T-helper 17 cell (primary cell): ENCODE measurements at places on chromosomes 7 and 10.

DNA sequence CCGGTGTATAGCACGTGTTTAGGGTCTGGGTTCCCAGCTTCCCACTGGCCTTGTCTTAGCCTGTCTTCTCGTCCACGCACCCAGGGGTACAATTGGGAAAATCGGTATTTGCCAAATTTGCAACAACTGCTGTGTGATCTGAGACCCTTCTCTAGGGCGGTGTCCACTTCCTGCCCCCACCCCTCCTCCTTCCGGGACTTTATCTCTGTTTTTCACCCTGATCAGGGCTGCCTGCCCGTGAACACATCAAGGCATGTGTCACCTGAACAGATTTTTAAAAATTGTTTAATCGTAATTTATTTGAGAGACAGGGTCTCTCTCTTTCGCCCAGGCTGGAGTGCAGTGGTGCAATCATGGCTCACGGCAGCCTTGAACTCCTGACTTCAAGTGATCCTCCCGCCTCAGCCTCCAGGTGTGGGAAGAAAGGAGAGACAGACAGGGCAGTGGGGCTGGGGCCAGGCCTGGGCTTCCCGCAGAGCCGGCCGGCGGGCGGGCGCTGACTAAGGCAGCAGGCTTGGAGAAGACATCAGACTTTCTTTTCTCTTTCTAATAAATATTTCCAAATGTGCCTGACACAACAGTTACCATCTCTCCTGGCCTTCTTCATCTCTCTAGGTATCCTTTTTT lies 27.5 kb downstream of the ELFN1 start:
- no peak for DNase-seq

GRCh38 chr10:97549587-97550322 lies 22.8 kb upstream of the ANKRD2 start:
- no peak for DNase-seq

- no peak for DNase-seq
Observed at GRCh38 chr10:132946-133898, 2.0 kb upstream of the ZMYND11 start.

GRCh38 chr10:78412605-78413004 lies 378.9 kb downstream of the RPS24 start:
- DNase-seq: no peak

DNA sequence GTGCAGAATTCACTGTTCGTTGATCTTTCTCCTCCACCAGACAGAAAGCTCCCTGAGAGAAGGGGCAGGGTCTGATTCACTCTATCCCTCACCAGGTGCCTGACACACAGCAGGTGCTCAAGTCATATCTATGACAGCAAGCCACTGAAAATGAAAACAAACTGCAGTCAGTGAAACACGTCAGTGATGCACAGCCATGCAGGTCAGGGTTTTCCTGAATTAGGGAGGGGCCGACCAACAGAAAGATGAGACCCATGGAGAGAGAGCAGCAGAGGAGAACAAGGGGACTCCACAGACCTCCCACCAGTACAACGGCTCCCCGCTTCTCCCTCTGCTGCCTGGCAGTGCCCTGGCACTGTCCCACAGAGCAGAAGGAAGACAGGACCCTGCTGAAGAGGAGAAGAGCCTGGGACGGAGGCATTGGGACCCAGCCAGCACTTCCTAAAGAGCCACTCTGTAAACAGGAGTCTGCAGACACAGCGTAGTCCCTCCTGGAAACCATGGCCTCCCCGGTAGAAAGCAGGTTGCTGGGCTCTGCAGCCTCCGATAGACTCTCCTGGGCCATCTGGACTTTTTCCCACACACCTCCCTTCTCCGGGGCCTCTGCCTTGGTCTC lies 50.3 kb downstream of the FAM53B start:
- DNase-seq: no peak

- DNase-seq: no peak
Observed at GRCh38 chr10:84241185-84241790, at the start of gene LRIT1. LRIT1 (minus strand) TSS chr10:84241546; CDS start chr10:84241439, 107 bp downstream.

GRCh38 chr10:58361353-58361752 lies 23.9 kb upstream of the TFAM start:
- DNase-seq: no peak

- DNase-seq: no peak
Observed at GRCh38 chr7:152571068-152571467, 104.9 kb downstream of the XRCC2 start.

DNA sequence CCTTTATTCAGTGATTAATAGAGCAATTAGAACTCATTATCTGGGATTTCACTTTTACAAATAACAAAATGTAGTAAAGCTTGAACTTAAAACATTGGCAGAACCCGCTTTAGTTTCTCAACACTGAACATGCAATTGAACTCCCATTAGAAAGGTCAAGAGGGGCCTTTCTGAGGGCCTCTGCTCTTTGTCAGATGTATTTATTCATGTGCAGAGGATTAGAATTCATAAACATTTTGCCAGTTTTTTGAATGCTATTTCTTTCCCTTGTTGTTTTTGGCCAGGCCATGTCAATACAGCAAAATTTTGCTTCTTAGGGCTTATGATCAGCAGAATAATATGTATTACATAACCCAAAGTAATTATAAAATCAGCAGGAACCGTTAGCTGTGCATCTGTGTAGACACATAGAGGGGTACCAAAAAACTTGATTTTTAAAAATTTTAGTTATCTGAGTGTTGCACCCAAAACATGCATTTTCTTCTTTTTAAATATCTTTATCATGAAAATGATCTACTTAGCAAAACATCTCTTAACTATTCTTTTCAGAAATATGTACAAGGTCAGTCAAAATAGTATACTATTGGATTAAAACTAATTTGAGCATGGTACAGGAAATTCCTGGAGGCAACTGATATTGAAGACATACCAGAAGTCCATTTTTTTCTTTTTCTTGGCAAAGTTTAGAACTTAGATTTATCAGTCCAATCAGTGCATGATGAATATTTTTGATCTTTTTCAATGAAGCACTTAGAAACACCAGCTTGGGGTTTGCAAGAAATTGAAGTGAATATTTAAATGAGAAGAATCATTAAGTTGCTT lies 177.5 kb downstream of the TWIST1 start:
- no peak for DNase-seq

GRCh38 chr10:85531706-85532105 lies 834.9 kb downstream of the GRID1 start:
- no peak for DNase-seq

- no peak for DNase-seq
Observed at GRCh38 chr7:96089511-96089910, 232.4 kb downstream of the SLC25A13 start.

- DNase-seq: no peak
Observed at GRCh38 chr7:137820677-137821420, 25.9 kb downstream of the DGKI start.

DNA sequence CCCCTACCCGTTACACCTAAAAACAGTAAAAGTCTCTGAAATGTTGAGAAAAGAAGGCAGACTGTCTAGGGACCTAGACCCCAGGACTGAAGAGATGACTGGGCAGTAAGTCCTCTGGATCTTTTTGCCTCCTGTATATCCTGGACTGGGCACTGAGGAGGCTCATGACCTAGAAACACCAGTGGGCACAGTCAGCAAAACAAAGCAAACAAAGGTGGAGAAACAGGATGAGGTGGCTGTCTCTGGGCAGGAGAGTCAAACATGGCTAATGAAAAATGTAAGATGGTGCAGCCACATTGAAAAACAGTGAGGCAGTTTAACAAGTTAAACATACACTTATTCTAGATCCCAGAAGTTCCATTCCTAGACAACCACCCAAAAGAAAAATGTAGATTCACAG lies 45.9 kb downstream of the AKR1C4 start:
- DNase-seq: no peak

DNA sequence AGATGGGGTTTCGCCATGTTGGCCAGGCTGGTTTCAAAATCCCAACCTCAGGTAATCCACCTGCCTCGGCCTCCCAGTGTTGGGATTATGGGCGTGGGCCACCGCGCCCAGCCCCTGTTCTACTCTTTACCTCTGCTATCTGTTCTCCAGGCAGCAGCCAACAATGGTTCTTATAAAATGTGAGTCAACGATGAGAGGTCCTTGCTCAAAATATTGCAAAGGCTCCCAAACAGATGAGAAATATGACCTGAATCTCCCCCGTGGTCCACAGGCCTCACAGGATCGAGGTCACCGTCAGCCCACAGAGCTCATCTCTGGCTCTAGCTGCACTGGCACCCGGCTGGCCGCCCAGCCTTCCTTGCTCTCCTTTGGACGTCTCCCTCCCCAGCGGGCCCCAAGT lies 62.0 kb upstream of the EGFR start:
- DNase-seq: no peak

- DNase-seq: no peak
Observed at GRCh38 chr10:43075612-43076003, 1.3 kb upstream of the RET start.

DNA sequence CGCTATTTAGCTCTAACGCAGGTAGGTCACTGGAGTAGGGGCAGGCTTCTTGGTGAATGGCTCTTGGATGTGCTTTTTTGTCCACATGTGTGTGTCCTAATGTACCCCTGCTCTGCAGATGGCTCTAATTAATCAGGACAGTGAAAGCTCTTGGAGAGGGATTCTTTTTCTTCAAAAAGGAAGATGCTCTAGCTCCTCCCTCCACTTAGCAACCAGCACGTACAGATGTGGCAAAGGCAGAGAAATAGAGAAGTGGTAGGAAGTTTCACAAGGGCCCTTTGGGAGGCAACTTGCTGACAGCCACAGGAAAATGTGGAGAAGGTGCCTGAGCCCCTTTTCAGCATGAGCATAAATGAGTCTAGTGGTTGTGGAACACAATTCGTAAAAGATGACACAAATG lies 221.7 kb downstream of the PLXNA4 start:
- no peak for DNase-seq

DNA sequence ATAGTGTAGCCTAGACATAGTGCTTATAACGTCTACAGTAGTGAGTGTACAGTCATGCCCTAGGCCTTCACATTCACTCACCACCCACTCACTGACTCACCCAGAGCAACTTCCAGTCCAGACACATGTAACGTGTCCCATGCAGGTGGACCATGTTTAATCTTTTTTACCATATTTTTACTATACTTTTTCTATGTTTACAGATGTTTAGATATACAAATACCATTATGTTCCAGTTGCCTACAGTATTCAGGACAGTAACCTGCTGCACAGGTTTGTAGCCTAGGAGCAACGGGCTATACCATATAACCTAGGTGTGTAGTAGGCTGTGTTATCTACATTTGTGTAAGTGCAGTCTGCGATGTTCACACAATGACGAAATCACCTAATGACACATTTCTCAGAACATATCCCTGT lies 11.0 kb downstream of the MPP7 start:
- DNase-seq: no peak

GRCh38 chr7:139523199-139523941 lies at the start of gene CLEC2L:
CLEC2L (plus strand) TSS chr7:139523685; CDS start chr7:139523928, 243 bp downstream.
- no peak for DNase-seq

- no peak for DNase-seq
Observed at GRCh38 chr10:63515002-63515763, 6.0 kb upstream of the REEP3 start.

GRCh38 chr10:86102451-86102850 lies 264.1 kb downstream of the GRID1 start:
- no peak for DNase-seq

DNA sequence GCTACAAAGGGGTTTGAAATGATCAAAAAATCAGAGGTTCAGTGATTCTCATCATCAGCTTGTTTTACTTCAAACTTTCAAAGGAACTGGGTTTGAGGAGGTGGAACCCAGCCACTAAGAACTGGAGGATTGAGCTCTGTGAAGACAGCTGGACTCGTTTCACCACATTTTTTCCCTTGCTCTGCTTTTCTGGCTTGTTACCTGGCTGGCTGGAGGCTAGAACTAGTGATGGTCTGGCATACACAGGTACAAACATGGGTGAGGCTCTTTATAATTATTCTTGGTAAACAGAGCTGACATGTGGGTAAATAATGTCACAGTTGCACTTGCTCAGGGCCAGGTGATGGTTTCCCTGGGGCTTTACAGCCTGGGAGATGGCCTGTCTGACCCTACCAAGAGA lies 352.5 kb downstream of the FGFR2 start:
- DNase-seq: no peak

GRCh38 chr7:43041105-43041504 lies 71.3 kb upstream of the HECW1 start:
- no peak for DNase-seq

DNA sequence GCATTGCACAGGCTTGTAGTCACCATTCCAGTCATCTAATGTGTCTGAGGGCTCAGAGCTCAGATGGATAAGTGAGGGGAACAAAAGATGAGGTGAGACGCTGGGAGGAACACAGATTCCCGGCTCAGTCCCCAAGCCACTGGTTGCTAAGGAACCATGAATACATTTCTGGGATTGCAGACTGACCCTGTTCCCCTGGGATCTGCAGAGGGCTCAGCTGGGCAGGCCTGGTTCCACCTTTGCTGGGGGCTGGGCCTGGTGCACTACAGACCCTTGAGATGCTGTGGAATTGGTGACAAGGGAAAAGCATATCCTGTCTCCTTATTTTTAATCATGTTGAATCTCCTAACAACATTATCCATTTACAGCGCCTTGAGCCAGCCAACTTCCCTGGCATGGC lies 19.2 kb downstream of the ELFN1 start:
- no peak for DNase-seq

GRCh38 chr10:11677480-11677879 lies 64.7 kb upstream of the ECHDC3 start:
- DNase-seq: no peak

DNA sequence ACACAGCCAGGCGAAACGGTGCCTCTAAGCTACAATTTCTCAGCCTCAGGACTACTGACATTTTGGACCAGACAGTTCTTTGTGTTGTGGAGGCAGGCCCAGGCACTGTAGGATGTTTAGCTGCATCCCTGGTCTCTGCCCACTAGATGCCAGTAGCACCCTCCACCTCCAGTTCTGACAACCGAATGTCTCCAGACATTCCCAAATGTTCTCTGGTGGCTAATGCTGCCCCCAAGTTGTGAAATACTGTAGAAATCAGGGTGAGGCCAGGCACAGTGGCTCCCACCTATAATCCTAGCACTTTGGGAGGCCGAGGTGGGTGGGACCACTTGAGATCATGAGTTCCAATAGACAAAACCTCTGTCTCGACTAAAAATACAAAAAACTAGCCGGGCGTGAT lies 18.2 kb downstream of the HNRNPF start:
- DNase-seq: peak; percentile 20

- DNase-seq: no peak
Observed at GRCh38 chr7:79452032-79452494, 1.4 kb downstream of the MAGI2 start.

GRCh38 chr7:4188651-4189050 lies 493.4 kb upstream of the FOXK1 start:
- no peak for DNase-seq

DNA sequence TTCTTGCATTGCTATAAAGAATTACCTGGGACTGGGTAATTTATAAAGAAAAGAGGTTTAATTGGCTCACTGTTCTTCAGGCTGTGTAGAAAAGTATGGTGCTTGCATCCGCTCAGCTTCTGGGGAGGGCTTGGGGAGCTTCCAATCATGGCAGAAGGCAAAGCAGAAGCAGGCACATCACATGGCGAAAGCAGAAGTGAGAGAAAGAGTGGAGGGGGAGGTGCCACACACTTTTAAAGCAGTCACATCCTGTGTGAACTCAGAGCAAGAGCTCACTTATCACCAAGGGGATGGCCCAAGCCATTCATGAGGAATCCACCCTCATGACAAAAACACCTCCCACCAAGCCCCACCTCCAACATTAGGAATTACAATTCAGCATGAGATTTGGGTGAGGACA lies 303.5 kb downstream of the OTUD1 start:
- DNase-seq: no peak

- DNase-seq: no peak
Observed at GRCh38 chr7:107614425-107614824, 34.4 kb downstream of the BCAP29 start.
